ENCODE measurements at places on chromosomes 5 and 9.

DNA sequence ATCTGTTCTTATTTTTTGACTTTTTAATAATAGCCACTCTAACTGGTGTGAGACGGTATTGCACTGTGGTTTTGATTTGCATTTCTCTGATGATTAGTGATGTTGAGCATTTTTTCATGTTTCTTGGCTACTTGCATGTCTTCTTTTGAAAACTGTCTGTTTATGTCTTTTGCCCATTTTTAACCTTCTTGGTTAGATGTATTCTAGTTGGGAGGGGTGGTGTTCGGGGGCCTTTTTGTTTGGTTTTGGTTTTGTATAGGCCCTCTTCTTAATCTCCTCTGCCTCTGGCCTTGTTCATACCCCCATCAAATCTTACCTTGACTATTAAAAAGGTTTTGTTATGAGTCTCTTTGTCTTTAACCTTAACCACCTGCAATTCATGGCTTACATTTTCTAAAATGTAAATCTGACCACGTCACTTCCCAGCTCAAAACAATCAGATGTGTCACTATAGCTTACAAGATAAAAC, 107.8 kb upstream of the NR4A3 start:
- DNase-seq, result no peak

DNA sequence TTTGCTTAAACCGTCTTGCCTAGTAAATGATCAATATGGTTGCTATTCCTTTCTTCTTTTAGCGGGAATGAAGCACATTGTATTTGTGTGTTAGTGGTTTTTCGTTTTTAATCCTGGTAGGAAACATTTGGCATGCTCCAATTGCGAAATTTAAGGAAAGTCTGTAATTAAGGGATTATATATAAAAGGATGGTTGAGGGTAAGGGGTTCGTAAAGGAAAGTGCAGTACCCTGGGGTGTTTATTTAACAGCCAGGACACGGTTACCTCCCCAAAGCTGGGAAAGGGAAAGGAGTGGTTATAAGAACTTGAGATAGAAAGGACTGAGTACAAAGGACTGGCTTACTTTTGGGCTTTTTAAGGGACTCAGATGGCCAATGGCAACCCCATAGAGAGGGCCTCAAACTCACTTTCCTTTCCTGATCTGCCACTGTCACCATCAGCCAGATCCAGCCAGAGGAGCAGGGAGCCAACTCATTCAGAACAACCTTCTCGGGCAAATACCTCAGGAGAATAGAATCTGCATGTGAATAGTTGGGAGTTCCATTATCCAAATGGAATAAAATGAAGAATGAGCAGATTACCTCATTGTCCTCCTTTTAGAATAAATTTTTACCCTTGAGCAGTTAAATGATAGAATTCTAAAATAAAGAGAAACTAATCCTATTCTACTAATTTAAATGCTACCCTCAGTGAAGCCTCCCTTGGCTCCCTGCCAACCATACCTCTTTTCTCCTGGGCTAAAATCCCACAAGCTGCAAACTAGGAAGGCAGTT, 117.7 kb downstream of the SNCAIP start:
- no peak for DNase-seq

- DNase-seq, result no peak
Observed at GRCh38 chr5:92864591-92864990, 716.4 kb downstream of the NR2F1-AS1 start.

DNA sequence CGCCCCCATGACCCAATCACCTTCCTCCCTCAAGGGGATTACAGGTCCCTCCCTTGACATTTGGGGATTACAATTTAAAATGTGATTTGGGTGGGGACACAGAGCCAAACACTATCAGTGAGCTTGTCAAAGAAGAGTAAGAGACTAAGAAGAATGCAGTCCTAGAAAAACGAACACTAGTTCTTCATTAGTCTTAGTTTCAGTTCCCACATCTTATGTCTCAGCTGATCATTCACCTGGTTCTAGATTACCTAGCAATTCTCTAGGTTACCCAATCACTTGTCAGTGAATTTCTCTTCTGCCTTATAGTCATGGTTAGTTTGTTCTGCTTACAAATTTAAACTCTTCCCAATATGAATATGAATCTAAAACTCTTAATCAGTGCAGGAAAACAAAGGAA, 251.5 kb downstream of the COX7C start:
- no peak for DNase-seq

GRCh38 chr5:17898766-17899165, 264.5 kb downstream of the TAF11L14 start:
- no peak for DNase-seq

GRCh38 chr5:80069251-80069800, 34.2 kb downstream of the THBS4 start:
- DNase-seq, result no peak

GRCh38 chr5:54537725-54538124, 20.2 kb downstream of the SNX18 start:
- no peak for DNase-seq

DNA sequence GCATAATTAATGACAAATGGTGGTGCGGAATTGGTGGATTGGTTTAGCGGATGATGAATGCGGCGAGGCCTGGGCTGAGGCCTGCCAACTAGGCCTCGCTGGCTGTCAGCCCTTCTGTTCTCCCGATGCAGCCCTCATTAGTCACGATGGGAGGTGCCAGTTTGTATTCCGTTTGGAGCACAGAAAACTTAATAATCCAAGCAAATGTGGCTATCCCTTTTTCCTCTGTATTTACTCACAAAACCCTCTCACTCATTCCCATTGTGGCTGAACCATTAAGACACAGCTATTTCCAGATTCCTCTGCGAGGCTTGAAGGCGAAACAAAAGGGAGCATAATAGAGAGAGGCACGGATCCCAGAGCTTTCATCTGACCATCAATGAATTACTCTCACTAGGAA, 114.3 kb downstream of the MVB12B start:
- DNase-seq, result no peak

- DNase-seq, result no peak
Observed at GRCh38 chr9:12680341-12680740, 12.8 kb upstream of the TYRP1 start.

GRCh38 chr9:80086822-80087345, 515.1 kb downstream of the TLE4 start:
- DNase-seq, result no peak

GRCh38 chr5:172038167-172038566, 31.7 kb upstream of the FBXW11 start:
- DNase-seq, result no peak

GRCh38 chr5:143271431-143271830, 132.1 kb downstream of the NR3C1 start:
- no peak for DNase-seq

DNA sequence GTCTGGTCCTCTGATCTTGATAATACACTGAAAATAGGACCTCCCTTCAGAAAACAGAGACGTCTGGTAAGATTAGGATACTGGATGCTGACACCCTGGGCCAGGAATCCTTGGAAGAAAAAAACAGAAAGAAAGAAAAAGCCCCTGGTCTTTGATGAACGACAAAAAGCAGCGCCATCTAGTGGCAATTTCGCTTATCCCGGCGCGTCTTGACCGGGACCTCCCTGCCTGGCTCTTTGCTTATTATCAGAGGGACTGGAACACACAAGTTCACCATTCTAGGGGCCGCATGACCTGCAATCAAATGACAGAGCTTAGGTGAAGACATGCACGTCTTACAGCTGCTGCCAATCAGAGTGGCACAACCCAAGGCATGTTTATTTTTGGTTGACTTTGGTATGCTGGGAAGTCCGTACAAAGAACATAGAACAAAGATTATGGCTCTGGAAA, 114.9 kb upstream of the NFIB start:
- DNase-seq, result peak; percentile 49

DNA sequence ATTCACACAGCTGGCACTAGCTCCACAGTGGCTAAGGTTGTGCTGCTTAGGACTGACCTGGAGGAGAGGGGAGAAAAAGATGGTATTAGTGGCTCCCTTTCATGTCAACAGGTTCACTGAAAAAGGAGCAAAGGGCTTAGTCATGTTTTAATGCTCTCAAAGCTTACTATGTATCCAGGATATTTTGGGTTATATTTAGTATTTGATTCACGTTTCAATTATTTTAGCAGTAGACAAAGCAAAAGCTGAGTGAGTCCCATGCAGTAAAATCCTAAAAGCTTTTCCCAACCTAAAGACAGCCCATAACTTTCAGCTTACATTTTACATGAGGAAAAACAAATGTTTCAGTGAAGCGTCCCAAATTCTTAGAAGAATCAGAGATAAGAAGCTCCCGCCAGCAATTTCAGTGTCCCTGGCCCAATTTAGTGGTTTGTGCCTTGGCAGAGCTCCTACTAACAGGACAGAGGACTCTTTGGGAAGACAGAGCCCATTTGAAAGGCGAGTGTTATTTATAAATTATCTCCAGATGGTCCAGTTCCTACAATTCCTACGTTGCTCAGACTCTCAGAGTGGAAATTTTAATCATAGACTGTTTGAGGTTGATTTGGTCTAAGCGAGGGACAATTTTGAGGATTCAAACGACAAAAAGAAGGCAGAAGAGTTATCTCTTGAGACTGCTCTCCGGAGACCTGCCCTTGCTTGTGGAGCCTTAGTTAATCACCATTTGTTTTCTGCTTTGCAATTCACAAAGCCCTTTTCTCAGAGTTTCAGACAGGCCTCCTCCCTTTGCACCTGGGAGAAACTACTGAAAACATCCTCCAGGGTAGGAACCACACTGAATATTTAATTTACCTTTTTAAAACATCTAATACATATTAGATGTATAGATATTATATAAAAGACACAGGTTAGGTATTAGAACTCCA, 225.0 kb upstream of the ANKRD55 start:
- DNase-seq, result no peak

- DNase-seq, result peak; percentile 72
Observed at GRCh38 chr5:78647351-78647818, 1.2 kb downstream of the LHFPL2 start.

- DNase-seq, result no peak
Observed at GRCh38 chr5:114317751-114318150, 44.1 kb upstream of the KCNN2 start.
